ENCODE measurements at places on chromosomes 6 and 20. TPM values are rescaled to one million over a fixed set of nuclear protein-coding genes. Genes with fewer than 3 reads are reported as not detected.

The GTF3C6 gene
- polyA plus RNA-seq, result 90.8 TPM

The PLN gene
- polyA plus RNA-seq, result not detected

The MICB gene
- polyA plus RNA-seq, result 10.9 TPM

The DEFB128 gene
- not detected for polyA plus RNA-seq

- H3K4me3 ChIP-seq, result no peak overlapping the region
- H3K27me3 ChIP-seq, result no peaks in the 10 kb centered on the region
Observed at GRCh38 chr6:147986846-147987245, 355.8 kb upstream of the SASH1 start.

- H3K4me3 ChIP-seq, result no peak overlapping the region
- no peak overlapping the region for H3K27ac ChIP-seq
- H3K4me1 ChIP-seq, result peaks cover 26% of the 10 kb centered on the region
- DNase-seq, result no peak
- H3K36me3 ChIP-seq, result no peaks in the 10 kb centered on the region
- no peaks in the 10 kb centered on the region for H3K27me3 ChIP-seq
Observed at GRCh38 chr20:50586531-50587232, 76.5 kb downstream of the PTPN1 start.

GRCh38 chr6:45898941-45899682 lies 116.5 kb downstream of the CLIC5 start:
- no peak overlapping the region for H3K4me3 ChIP-seq
- no peak for DNase-seq
- H3K27me3 ChIP-seq, result no peaks in the 10 kb centered on the region

GRCh38 chr20:34530342-34530741 lies 14.1 kb downstream of the DYNLRB1 start:
- H3K27ac ChIP-seq, result no peak overlapping the region
- no peak overlapping the region for H3K4me3 ChIP-seq
- DNase-seq, result no peak
- H3K36me3 ChIP-seq, result peaks cover 1% of the 10 kb centered on the region

Measured in naive B cell (primary cell).